ENCODE measurements at places on chromosomes 16 and 17.

DNA sequence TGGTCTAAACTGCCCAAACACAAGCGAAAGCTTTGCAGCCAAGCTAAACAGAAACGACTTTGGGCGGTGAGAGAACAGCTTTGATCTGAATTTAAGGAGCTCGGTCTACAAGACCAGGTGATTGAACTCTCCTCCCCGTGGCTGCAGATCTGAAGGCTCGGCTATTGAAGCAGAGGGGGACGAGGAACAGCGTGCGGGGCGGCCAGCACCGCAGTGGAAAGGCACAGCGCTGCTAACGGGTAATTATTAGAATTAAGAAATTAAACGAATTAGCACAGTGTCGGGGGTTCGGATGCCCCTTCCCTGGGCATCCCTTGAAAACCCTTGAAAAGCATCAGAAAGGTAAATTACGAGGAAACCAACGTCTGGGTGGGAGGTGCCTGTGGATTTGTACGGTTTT is 431 bp downstream of the TEKT3 start:
- DNase-seq: no peak

DNA sequence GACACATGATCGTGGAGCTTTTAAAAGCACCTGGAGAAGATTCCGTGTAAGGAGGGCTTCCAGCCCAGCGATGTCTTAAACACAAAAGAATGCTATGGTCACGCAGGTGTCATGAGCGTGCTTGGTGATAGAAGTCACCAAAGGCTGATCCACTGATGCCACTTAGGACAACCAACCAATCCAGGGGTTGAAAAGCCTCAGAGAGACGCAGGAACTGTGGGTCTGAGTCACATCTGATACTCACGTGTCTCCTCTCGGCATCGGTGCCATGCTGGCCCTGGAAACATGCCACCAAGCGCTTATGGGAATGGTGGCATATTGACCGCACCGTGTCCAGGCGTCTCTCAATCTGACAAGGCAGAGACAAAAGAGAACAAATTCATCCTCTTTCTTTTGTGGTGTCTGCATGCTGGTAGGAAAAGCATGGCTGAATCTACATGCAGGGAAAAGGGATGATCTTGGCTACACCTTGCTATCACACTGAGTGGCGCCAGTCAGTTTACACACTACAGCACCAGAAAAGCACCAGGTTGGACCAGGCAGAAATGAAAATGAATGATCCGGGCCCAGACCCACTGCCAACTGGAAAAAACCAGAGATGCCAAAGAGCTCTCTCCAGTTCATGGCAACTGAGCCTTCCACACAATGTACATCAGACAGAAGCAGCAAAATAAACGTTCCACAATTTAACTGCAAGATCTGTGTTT is 38.0 kb downstream of the ARHGAP17 start:
- no peak for DNase-seq

GRCh38 chr16:24635900-24636610 is 93.4 kb upstream of the TNRC6A start:
- DNase-seq: peak; percentile 36

- DNase-seq: no peak
These were observed 62.1 kb downstream of the ABHD15 start for GRCh38 chr17:29504711-29505110.

- DNase-seq: no peak
These were observed 1.8 kb downstream of the PRSS22 start for GRCh38 chr16:2856061-2856670.

DNA sequence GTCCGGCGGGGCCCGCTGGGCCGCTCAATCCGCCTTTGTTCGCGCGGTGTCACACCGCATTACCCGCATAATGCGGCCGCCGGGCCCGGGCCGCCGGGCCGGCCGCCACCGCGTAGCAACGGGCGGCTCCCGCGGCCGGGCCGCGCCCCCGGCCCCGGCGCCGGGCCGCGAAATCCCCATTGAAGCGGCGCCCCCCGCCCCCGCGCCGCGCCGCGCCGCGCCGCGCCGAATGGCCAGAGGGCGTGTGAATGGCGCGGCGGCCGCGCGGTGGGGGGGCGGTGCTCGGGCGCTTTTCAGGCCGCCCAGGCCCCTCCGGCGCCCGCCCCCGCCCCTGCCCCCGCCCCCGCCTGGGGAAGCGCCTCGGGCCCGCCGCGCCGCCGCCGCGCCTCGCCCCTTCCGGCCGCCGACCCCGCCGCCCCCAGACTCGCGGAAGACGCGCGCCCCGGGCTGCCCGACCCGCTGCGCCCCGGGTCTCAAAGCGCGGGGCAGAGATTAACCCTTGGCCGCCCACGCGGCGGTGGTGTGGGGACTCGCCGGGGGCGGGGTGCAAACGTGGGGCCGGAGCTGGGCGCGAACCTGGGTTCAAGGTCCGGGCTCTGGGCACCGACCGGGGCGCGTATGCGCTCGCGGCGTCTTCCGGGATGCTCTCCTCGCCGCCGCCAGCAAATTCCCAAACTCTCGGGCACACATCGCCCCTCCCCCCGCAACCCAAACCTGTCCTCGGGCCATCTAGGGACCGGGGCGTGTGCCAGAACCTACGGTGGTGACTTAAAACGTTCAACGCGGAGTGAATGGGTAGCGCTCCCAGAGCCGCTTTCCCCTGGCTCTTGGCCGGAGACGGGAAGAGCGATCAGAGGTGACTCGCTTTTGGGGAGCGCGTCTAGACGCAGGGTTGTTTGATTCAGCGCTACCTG is 46.7 kb downstream of the WNT3 start:
- peak; percentile 21 for DNase-seq

DNA sequence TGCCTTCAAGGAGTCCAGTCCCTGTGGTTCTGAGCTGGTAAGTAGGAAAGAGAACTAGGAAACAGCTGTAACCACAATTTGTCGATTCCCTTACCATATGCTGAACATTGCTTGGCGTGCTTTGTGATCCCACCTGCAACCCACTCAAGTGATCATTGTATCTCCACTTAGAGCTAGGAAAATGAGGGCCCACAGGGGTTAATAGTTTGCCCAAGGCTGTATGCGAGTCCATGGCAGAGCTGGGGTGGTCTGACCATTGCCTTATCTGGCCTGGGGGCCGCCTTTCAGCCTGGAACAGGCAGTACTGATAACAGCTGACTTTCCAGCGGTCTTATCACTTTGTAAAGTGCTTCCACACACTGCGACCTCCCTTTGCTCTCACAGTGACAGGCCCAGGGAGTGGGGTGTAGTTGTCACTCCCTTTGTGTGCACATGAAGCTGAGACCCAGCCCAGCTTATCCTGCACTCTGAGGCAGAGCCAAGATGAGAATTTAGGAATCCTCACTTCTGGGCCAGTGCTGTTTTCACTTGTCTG is 9.8 kb downstream of the MYL4 start:
- DNase-seq: no peak

- DNase-seq: no peak
These were observed 56.9 kb downstream of the TIMM22 start for GRCh38 chr17:1053661-1054360.

DNA sequence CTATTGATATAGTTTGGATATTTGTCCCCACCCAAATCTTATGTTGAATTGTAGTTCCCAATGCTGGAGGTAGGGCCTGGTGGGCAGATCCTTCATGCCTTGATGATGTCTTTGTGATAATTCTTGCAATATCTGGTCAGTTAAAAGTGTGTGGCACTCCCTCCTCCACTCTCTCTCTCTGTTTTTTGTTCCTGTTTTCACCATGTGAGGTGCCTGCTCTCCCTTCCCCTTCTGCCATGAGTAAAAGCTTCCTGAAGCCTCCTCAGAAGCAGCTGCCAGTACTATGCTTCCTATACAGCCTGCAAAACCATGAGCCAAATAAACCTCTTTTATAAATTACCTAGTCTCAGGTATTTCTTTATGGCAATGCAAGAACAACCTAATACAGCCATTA is 47.3 kb downstream of the TOM1L2 start:
- DNase-seq: no peak

- DNase-seq: no peak
These were observed 1.0 kb downstream of the MYO15B start for GRCh38 chr17:75588596-75589011.

All from renal pelvis (tissue), 12 donors.